Activated T-helper 2 cell treated with anti-CD3 and anti-CD28 coated beads, Interferon-gamma antibody, Interleukin-2, Interleukin-4, amounts not matched to agents 10 μg/mL and 5 μg/mL and 100 μg/mL, durations not matched to agents 14 hours and 24 hours and 36 hours (primary cell): ENCODE measurements at places on chromosomes 13 and 19. TPM values are rescaled to one million over a fixed set of nuclear protein-coding genes. Genes with fewer than 3 reads are reported as not detected.

DNA sequence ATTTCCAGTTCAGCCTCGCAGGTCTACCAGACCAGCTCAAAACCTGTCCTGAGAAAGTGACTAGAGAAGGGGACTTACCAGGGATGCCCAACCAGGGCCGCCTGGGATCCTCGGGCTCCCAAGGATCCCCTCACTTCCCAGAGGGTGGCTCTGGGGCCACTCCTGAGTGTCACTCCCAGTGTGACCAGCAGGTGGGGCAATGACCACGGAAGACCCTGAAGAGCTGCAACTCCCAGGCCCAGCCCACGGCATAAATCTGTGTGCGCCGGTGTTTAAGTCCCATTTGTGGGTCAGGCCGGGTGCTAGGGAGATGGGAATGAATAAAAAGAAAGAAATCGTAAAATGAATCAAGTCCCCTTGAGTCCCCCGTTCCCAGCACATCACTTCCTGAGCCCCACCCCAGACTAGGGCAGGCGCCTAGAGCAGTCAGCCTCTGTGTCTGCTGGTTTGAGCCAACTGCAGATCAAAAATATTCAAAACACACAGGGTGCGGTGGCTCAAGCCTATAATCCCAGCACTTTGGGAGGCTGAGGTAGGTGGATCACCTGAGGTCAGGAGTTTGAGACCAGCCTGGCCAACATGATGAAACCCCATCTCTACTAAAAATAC lies 10.7 kb downstream of the PTGIR start:
- DNase-seq, result peak; percentile 68

GRCh38 chr13:114131583-114132418 lies 622 bp downstream of the RASA3 start:
- no peak for DNase-seq

DNA sequence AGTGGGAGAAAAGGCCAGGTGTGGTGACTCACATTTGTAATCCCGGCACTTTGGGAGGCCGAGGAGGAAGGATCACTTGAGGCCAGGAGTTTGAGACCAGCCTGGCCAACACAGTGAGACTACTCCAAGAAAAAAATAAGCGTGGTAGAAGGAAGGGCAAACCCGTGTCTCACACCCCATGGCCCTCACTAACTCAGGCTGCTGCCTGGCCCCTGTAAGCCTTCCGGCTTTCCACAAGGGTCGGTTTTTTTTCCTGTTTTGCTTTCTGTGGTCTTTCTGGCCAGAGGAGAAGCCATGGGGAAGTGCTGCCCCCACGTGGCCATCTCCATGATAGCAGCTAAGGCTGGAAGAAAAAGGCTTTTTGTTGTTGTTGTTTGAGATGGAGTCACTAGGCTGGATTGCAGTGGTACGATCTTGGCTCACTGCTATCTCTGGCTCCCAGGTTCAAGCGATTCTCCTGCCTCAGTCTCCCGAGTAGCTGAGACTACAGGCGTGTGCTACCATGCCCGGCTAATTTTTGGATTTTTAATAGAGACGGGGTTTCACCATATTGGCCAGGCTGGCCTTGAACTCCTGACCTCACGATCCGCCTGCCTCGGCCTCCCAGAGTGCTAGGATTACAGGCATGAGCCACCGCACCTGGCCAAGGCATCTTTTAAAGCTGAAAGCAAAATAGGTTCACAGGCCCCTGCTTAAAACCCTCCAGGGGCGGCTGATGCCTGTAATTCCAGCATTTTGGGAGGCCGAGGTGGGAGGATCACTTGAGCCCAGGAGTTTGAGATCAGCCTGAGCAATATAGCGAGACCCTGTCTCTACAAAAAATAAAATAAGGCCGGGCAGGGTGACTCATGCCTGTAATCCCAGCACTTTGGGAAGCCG lies 7.5 kb upstream of the ARHGEF18 start:
- DNase-seq, result peak; percentile 73

Gene KIR2DL3
- total RNA-seq, result not detected in 2 replicates

GRCh38 chr19:54426291-54426931 lies 11.1 kb downstream of the TTYH1 start:
- DNase-seq, result no peak

DNA sequence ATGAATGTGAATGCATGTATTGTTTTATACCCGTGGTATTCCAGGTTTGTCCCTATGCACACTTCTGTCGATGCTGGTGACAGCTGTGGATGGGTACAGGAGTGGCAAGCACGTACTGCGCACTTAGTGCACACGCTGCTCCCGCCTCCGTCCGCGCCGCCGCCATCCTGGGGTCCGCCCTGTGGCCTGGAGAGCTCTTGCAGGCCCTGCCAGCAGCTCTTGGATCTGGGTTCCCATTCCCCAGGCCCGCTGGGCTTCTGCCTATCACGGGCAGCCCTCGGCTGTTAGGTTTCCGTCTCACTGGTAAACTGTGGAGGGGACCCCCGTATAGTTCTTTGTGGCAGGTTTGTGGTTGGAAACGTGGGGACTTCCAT lies 4.0 kb downstream of the GNA11 start:
- no peak for DNase-seq
